Smooth muscle cell of trachea (primary cell): ENCODE measurements at places on chromosomes 6 and 20. TPM values are rescaled to one million over a fixed set of nuclear protein-coding genes. Genes with fewer than 3 reads are reported as not detected.

FIG4 gene
- total RNA-seq: 27.8 and 30.0 TPM in 2 replicates

PNPLA1 gene
- total RNA-seq: not detected in 2 replicates

SIRPB2 gene
- total RNA-seq: not detected in 2 replicates

CDH4 gene
- total RNA-seq: 2.0 and 2.3 TPM in 2 replicates

USP49 gene
- 2.2 and 5.5 TPM in 2 replicates for total RNA-seq

TRIM31 gene
- not detected in 2 replicates for total RNA-seq

RAE1 gene
- total RNA-seq: 30.9 and 53.5 TPM in 2 replicates
